ENCODE measurements at places on chromosomes 3 and 15.

GRCh38 chr3:197957790-197958133 is 2.3 kb upstream of the LMLN start:
- H3K27ac ChIP-seq, result no peak overlapping the region
- H3K36me3 ChIP-seq, result no peaks in the 10 kb centered on the region
- H3K4me3 ChIP-seq, result no peak overlapping the region
- H3K4me1 ChIP-seq, result peaks cover 17% of the 10 kb centered on the region

DNA sequence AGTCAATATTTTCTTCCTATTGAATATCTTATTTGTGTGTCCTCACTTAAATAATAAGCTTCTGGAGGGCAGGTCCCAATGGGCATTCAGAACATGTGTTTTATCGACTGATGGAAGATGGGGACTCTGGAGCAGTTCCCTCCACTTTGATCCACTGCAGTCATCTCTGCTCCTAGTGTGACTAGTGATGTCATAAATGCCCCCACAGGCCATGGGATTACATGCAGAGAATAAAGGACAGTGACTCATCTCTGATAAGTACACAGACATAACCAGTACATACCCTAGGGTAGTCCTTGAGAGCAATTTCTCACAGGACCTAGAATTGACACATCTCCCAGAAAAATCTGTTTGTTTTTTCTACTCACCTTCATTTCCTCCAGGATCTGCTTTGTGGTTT is 49.4 kb upstream of the FMN1 start:
- H3K36me3 ChIP-seq, result no peaks in the 10 kb centered on the region
- DNase-seq, result no peak
- H3K4me1 ChIP-seq, result peaks cover 4% of the 10 kb centered on the region
- H3K4me3 ChIP-seq, result no peak overlapping the region

- no peak overlapping the region for H3K27ac ChIP-seq
- H3K27me3 ChIP-seq, result peaks cover 3% of the 10 kb centered on the region
- H3K36me3 ChIP-seq, result no peaks in the 10 kb centered on the region
- peak; percentile 25 for DNase-seq
These were observed 139.0 kb downstream of the CTNNB1 start for GRCh38 chr3:41338276-41338675.

DNA sequence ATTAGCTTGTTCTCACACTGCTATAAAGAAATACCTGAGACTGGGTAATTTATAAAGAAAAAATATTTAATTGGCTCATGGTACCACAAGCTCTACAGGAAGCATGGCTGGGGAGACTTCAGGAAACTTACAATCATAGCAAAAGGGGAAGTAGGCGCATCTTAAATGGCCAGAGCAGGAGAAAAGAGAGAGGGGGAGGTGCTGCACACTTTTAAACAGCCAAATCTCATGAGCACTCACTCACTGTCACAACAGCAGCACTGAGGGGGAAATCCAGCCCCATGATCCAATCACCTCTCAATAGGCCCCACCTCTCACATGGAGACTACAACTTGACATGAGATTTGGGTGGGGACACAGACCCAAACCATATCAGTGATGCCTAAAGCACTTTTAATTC is 82.5 kb downstream of the DCLK3 start:
- H3K27me3 ChIP-seq, result peaks cover 4% of the 10 kb centered on the region
- H3K27ac ChIP-seq, result no peak overlapping the region
- H3K36me3 ChIP-seq, result peaks cover 20% of the 10 kb centered on the region
- no peaks in the 10 kb centered on the region for H3K4me1 ChIP-seq
- no peak overlapping the region for H3K4me3 ChIP-seq

GRCh38 chr3:194711913-194712312 is 26.2 kb downstream of the FAM43A start:
- H3K27me3 ChIP-seq, result peaks cover 3% of the 10 kb centered on the region
- H3K4me1 ChIP-seq, result peaks cover 19% of the 10 kb centered on the region
- no peak overlapping the region for H3K27ac ChIP-seq

DNA sequence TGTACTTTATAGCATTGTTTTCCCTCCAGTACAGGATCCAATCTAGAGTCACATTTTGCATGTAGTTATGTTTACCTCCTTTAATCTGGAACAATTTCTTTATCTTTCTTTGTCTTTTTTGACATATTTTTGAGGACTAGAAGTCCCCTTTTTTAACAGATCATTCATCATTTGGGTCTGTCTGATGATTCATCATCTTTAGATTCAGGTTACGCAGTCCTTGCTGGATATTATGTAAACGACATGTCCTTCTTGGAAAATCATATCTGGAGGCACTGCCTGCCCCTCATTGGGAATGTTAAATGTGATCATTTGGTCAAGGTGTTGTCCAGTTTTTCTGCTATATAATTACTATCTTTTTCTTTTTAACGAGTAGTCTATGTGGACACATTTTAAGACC is 18.3 kb downstream of the TGM4 start:
- H3K36me3 ChIP-seq, result no peaks in the 10 kb centered on the region
- H3K27me3 ChIP-seq, result no peaks in the 10 kb centered on the region
- no peak for DNase-seq
- no peaks in the 10 kb centered on the region for H3K4me1 ChIP-seq
- no peak overlapping the region for H3K4me3 ChIP-seq

DNA sequence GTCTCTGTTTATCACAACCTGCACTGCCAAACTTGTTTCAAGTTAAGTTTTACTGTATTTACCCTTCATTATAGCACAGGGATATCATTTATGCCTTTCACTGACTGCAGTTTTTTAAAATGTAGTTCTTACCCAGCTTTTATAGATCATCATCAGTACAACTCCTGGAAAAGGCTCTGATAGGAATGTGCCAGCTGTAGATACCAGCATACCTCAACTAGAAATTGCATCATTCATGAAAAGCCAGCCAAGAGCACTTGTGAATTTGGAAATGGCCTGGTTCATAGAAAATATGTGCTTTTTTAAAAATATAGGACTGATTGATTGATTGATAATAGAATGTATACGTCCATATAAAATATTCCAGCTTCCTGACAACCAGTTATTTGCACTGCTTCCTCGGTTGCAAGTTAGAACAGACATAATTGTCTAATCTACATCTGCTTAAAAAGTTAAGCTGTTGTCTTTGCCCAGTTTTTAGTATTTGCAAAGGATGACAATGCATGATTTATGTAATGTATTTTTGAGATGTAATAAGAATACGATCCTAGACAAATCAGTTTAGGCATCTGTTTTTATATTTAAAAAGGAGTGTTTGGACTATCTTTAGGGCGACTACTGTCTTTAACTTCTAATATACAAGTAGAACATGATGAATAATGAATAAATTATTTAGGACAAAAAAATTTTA is 58.5 kb downstream of the DCUN1D1 start:
- H3K27ac ChIP-seq, result no peak overlapping the region
- peaks cover 3% of the 10 kb centered on the region for H3K4me1 ChIP-seq
- H3K36me3 ChIP-seq, result no peaks in the 10 kb centered on the region
- H3K27me3 ChIP-seq, result no peaks in the 10 kb centered on the region
- H3K4me3 ChIP-seq, result no peak overlapping the region

DNA sequence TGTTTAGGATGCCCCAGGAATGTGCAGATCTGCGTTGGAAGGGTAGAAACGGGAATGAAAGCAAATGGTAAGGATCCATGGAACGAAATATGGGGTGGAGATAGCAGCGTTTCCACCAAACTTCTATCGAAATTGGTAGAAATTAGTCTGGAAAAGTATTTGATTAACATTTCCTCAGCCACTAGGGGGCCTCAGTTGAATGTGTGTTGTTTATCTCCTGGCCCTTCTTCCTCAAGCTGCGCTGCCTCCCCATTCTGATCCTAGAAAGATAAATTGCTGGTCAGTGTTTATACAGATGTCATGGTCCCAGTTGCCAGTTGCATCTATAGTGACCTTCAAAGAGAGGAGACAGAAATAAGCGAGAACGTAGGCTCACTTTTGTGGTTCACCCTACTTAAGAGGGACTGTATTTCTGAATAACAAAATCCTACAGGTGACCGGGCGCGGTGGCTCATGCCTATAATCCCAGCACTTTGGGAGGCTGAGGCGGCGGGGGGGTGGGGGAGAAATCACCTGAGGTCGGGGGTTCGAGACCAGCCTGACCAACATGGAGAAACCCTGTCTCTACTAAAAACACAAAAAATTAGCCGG is 457.1 kb downstream of the SQOR start:
- H3K4me1 ChIP-seq, result peaks cover 15% of the 10 kb centered on the region
- no peak overlapping the region for H3K27ac ChIP-seq
- no peak for DNase-seq
- H3K36me3 ChIP-seq, result no peaks in the 10 kb centered on the region
- H3K4me3 ChIP-seq, result no peak overlapping the region

DNA sequence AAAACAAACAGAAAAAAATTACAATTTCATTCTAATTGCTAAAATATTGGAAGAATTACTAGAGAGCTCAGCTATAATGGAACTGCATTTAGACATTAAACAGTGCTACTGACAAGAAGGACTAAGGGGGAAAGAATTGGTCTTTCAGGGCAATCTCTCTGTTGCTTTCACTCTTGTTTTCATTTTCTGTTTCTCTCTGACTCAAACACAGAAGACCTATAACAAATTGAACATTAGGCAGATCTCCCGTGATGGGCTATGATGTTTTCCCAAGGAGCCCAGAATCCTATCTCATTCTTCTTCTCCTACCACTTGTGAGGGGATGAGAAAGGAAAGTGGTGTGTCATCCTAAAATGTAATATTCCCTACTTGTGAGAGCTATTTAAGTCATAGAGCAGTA is 358.0 kb upstream of the TGFBR2 start:
- H3K36me3 ChIP-seq, result peaks cover 4% of the 10 kb centered on the region
- no peaks in the 10 kb centered on the region for H3K27me3 ChIP-seq
- DNase-seq, result no peak

- DNase-seq, result no peak
- no peaks in the 10 kb centered on the region for H3K27me3 ChIP-seq
- H3K4me3 ChIP-seq, result no peak overlapping the region
- no peaks in the 10 kb centered on the region for H3K4me1 ChIP-seq
- peaks cover 4% of the 10 kb centered on the region for H3K36me3 ChIP-seq
These were observed 16.5 kb downstream of the LARP6 start for GRCh38 chr15:70837476-70837875.

- H3K27me3 ChIP-seq, result peaks cover 6% of the 10 kb centered on the region
- peak; percentile 5 for DNase-seq
- H3K27ac ChIP-seq, result no peak overlapping the region
- peaks cover 5% of the 10 kb centered on the region for H3K36me3 ChIP-seq
These were observed 17.3 kb upstream of the PLXNA1 start for GRCh38 chr3:126965526-126966080.

- no peak for DNase-seq
- H3K27ac ChIP-seq, result no peak overlapping the region
- H3K4me1 ChIP-seq, result no peaks in the 10 kb centered on the region
- H3K36me3 ChIP-seq, result no peaks in the 10 kb centered on the region
- H3K27me3 ChIP-seq, result no peaks in the 10 kb centered on the region
These were observed 659.0 kb downstream of the NTRK3 start for GRCh38 chr15:87597346-87598052.

DNA sequence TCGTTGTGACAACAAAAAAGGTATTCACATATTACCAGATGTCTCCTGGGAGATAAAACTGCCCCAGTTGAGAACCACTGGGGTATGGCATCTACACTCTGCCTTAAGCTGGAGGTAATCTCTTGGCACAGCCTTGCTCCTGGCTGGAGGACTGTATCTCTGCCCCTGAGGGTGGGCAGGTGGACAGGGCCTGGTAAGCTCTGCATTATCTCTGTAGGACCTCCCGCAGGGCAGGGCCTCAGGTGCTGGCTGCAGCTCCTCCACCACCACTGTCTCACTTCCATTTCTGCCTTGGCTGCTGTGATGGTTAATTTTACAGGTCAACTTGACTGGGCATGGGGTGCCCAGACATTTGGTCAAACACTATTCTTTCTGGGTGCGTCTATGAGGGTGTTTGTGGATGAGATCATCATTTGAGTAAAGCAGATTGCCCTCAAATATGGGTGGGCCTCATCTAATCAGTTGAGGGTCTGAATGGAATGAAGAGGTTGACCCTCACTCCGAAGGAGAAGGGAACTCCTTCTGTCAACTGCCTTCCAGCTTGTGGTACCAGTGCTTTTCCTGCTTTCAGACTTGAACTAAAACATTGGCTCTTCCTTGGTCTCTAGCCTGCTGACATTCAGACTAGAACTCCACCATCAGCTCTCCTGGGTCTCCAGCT is 9.8 kb upstream of the RHCG start:
- no peaks in the 10 kb centered on the region for H3K36me3 ChIP-seq
- no peaks in the 10 kb centered on the region for H3K4me1 ChIP-seq
- DNase-seq, result no peak
- H3K27me3 ChIP-seq, result peaks cover 4% of the 10 kb centered on the region

- no peak overlapping the region for H3K4me3 ChIP-seq
- H3K27me3 ChIP-seq, result peaks cover 4% of the 10 kb centered on the region
- no peak for DNase-seq
- H3K4me1 ChIP-seq, result peaks cover 9% of the 10 kb centered on the region
- H3K36me3 ChIP-seq, result no peaks in the 10 kb centered on the region
- no peak overlapping the region for H3K27ac ChIP-seq
These were observed 867.6 kb downstream of the EPHA3 start for GRCh38 chr3:89974903-89975519.

GRCh38 chr15:82128401-82129148 is 82.8 kb upstream of the MEX3B start:
- no peak for DNase-seq
- no peak overlapping the region for H3K27ac ChIP-seq
- H3K27me3 ChIP-seq, result peaks cover 4% of the 10 kb centered on the region
- H3K36me3 ChIP-seq, result no peaks in the 10 kb centered on the region

DNA sequence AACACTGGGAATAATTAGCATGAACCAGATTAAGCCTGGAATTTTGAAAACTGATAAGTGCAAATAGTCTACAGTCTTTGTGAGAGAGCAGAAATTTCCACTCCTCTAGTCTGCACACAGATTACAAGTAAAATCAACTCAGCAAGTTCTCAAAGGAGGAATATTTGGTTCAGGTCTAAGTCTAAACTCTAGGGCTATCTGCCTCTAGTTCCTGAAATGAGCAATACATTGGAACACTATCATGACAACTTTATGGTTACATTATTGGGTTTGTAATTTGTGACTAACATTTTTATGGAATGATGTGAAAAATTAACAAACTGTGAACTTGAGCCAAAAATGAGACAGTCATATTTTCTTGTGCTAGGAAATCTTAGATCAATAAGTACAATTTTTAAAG is 30.8 kb upstream of the ADGRG7 start:
- no peak for DNase-seq
- H3K4me1 ChIP-seq, result no peaks in the 10 kb centered on the region
- H3K27me3 ChIP-seq, result peaks cover 3% of the 10 kb centered on the region
- H3K4me3 ChIP-seq, result no peak overlapping the region
- H3K27ac ChIP-seq, result no peak overlapping the region

GRCh38 chr15:39365161-39365560 is 215.7 kb upstream of the THBS1 start:
- H3K36me3 ChIP-seq, result peaks cover 9% of the 10 kb centered on the region
- no peak for DNase-seq
- no peaks in the 10 kb centered on the region for H3K27me3 ChIP-seq
- H3K4me1 ChIP-seq, result peaks cover 2% of the 10 kb centered on the region

- H3K4me3 ChIP-seq, result no peak overlapping the region
- peaks cover 6% of the 10 kb centered on the region for H3K27me3 ChIP-seq
- peaks cover 17% of the 10 kb centered on the region for H3K4me1 ChIP-seq
- peaks cover 5% of the 10 kb centered on the region for H3K36me3 ChIP-seq
- no peak overlapping the region for H3K27ac ChIP-seq
- DNase-seq, result no peak
These were observed 404.4 kb upstream of the PROK2 start for GRCh38 chr3:72189339-72189738.
